ENCODE measurements at places on chromosomes 1 and 21.

DNA sequence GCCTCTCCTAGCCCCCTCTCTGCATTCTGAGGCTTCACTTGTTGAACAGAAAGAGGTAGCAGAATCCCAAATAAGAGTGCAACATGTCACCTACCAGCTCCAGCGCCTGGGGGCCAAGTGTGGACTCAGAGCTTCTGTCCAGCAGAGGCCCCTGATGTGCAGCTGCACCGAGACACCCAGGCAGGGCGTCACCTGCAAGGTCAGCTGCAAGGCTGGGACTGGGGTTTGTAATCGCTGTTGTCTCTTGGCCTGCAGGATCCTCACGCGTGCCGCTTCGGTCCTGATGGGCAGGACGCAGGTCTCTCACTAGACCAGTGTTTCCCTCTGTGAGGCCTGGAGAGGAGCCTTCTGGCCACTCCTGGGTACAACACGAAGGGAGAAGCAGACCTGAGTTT, 4.3 kb upstream of the SLX9 start:
- DNase-seq = no peak

DNA sequence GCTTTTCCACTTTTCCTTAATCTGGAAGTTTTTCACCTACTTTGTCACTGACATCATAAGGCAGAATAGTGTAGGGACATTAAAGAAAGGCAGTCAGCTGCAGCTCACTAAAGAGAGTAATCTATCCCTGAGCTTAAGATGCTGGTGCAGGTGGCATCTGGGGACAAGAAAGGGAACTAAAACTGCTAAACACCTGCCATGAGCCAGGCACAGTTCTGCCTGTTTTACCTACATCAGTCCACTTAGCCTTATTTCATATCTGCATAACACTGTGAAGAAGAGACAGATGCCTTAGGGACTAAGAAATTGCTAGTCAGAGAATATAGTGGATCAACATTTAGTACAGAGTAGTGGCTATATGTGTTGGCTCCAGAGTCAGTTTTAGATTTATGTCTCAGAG, 88.1 kb downstream of the GPATCH2 start:
- DNase-seq = no peak

DNA sequence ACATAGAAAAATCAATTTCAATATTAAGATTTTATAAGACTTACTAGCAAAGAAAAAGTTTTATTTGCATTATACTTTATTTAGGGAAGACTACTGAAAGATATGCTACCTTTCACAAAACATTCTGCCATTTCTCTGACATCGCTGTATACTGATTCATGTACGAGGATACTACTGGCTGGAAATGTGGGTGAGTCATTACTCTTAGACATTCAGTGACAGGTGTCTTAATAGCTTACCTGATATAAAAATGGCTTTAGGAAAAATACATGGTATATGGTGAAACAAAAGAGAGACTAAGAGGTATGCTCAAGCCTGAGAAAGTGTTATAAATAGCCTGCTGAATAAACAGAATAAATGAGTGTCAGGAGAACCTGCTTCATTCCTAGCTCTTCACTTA, 73.0 kb upstream of the EXO1 start:
- no peak for DNase-seq

- no peak for DNase-seq
These were observed 28.2 kb downstream of the RNF220 start for GRCh38 chr1:44433209-44433608.

- DNase-seq = no peak
These were observed 784 bp downstream of the RPL11 start for GRCh38 chr1:23692308-23692871.

DNA sequence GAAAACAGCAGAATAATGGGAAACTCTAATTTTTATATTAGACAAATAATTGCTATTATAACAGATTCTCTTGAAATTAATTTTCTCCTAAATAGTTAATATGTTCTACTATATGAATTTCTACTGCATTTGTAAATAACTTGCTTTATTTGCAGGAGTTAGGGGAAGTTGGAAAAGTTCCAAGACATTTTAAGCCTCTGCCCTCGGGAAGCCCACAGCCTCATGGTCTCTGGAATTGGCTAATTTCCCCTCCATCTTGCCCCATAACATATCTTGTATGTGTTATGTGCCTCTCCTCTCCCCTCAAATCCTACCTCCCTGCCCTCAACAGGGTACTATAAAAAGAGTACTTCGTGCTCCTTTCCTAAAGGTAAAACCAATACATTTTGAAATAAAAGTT, 271.4 kb upstream of the NR5A2 start:
- no peak for DNase-seq

- no peak for DNase-seq
These were observed 3.1 kb downstream of the MORN1 start for GRCh38 chr1:2388004-2388913.

DNA sequence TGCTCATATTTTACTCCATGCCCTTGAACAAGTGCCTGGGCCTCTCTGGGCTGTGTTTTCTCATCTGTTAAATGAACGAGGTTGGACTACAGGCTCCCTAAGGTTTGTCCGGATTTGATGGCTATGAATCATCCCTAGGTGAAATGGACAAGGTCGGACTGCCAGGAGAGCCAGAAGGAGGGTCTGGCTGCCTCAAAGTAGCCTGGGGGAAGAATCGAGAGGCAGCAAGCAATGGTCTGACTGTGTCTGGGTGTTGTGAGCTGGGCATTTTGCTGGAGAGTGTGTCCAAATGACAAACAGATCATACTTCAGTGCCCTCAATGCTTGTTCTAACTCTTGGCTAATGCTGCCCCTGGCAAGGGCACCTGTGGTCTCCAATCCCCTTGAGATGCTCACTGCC, 730.9 kb downstream of the PTPRU start:
- no peak for DNase-seq

DNA sequence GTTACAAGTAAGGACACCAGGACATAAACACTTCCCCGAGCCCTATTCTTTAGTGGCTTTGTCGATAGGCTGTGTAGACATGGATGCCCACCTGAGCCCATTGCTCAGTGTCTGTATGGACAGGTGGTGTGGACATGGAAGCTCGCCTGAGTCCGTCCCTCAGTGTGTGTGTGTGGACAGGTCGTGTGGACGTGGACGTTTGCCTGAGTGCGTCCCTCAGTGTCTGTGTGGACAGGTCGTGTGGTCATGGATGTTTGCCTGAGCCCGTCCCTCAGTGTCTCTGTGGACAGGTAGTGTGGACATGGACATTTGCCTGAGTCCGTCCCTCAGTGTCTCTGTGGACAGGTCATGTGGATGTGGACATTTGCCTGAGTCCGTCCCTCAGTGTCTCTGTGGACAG, 38.7 kb upstream of the COL6A2 start:
- no peak for DNase-seq

GRCh38 chr1:237673631-237674030, 217.1 kb downstream of the ZP4 start:
- DNase-seq = no peak

GRCh38 chr1:22089787-22090186, 37.3 kb downstream of the CDC42 start:
- no peak for DNase-seq

DNA sequence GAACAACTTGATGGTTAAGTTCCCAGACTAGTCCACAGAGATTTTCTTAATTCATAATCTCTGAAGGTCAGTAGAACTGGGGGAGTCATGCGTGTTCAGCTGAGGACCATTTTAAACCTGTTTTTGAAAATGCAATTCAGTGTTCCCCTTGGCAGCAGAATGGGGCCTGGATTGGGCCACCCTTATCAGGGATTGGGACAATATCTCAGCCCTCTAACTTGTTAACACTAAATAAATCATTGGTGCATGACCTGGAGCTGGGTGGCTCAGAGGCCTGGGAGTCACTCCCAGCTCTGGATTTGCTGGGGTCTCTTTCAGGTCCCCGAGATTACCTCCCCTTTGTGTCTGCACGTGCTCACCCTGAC, 55.3 kb downstream of the MRPS6 start:
- DNase-seq = no peak

GRCh38 chr1:64570267-64570855, 100.4 kb downstream of the CACHD1 start:
- no peak for DNase-seq

DNA sequence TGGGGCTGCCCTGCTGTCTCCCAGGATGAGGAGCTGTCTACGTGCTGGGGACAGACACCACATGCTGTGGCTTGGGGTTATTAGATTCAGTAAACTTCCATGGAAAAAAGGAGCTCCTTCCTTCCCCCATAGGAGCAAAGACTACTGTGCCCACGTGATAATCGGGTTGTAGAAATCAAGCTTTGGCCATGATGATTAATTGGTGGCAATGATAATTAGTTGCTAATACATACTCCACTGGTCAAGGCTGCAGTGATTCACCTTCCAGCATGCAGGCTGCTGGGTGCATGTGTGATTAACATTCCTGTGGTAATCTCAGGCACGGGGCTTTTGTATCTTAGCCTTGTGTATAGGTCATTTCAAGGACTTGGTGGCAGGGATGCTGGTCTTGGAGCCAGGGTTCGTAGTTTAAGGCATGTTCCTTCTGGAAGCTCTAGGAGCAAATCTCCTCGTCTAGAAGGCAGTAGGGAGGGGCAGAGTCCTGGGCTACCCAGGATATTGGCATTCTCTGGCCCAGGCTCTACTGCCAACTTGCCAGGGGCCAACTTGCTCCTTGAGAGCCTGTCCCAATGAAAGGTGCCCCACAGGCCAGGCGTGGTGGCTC, 41.4 kb downstream of the TMCO4 start:
- DNase-seq = peak; percentile 91

DNA sequence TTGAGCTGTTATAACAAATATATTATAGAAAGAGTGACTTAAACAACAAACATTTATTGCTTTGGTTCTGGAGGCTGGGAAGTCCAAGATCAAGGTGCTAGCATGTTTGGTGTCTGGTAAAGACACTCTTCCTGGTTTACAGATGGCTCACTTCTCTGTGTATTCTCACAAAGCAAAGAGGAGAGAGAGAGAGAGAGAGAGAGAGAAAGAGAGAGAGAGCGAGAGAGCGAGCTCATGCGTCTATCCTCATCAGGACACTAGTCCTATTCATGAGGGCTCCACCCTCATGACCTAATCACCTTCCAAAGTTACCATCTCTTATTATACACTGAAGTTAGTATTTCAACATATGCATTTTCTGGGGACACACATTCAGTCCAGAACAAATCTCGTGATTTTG, 32.7 kb upstream of the PCP4 start:
- no peak for DNase-seq

GRCh38 chr21:32425628-32426027, 13.1 kb downstream of the EVA1C start:
- DNase-seq = no peak

- DNase-seq = peak; percentile 82
These were observed 9.5 kb downstream of the EYA3 start for GRCh38 chr1:28078680-28079626.

DNA sequence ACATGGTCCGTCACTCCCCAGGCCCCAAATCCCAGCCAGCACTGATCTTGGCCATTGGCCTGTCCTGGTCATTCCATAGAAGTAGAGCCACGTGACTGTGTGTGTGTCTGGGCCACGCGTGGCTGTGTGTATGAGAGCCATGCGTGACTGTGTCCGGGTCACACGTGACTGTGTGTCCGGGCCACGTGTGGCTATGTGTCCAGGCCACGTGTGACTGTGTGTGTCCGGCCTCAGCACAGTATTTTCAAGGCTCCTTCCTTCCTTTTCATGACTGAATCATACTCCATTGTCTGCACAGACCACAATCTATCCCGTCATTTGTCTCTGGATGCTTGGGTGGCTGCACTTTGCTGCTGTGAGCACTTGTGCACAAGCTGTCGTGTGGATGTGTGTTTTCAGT, 67.4 kb downstream of the SKI start:
- no peak for DNase-seq

GRCh38 chr1:11238311-11238710, 24.0 kb downstream of the MTOR start:
- no peak for DNase-seq

DNA sequence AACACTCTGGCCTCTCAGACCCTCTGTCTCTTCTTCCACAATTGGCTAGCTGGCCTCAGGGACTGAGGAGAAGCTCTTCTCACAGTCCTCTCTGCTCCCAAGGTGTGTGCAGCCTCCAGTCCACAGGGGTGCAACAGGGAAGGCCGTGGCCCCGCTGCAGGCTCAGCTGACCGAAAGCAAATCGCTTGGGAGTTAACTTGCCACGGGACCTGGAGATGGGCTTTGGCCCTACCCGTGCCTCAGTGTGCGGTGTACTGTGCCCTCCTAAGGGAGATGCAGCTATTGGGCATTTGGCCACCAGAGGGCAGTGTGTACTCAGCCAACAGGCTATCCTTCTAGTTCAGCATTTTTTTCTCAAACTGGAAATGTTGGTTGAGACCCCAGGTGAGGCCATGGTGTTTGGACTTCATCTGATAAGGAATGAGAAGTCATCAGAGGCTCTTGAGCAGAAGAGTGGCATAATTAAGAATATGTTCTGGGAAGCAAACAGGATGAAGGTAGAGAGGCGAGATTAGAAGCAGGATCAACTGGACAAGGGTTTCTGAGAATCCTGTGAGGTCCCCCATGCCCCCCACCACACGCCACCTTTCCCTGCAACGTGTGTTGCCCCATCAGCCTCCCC, 42.5 kb upstream of the TMEM125 start:
- peak; percentile 72 for DNase-seq

- no peak for DNase-seq
These were observed 51.8 kb downstream of the SPEN start for GRCh38 chr1:15899266-15899665.

DNA sequence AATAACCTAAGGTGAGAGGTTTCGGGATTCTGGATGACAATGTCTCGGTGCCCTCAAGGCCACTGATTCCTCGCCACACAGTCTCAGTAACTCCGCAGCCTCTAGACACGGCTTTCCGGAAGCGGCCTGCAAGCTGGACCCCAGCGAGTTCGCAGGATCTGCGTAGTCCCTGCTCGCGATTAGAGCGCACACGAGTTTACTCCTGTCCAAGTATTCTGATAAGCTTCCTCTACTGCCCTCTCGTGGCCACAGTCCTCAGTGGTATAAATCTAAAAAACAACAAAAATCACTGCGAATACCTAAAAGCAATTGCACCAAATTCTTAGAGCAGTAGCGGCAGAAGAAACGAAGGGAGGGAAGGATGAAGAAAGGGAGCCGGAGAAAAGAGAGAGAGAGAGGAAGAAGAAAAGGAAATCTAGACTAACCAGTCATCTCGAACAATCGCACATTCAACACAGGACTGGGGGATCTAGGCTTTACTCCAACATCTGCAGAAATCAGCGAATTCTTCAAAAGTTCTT, 1.1 kb upstream of the PLXNA2 start:
- DNase-seq = peak; percentile 90

GRCh38 chr1:10980094-10980577, 32.3 kb upstream of the TARDBP start:
- DNase-seq = peak; percentile 37
